ENCODE measurements at places on chromosomes 4 and X. TPM values are rescaled to one million over a fixed set of nuclear protein-coding genes. Genes with fewer than 3 reads are reported as not detected.

The TMPRSS11A gene
- not detected for total RNA-seq

The FAM241A gene
- total RNA-seq: 0.63 TPM

The RAPGEF2 gene
- 48.6 TPM for total RNA-seq

The G3BP2 gene
- 378 TPM for total RNA-seq

The MYOZ2 gene
- total RNA-seq: not detected

Data from H1 (cell line).